ENCODE measurements at places on chromosomes 3 and 15.

DNA sequence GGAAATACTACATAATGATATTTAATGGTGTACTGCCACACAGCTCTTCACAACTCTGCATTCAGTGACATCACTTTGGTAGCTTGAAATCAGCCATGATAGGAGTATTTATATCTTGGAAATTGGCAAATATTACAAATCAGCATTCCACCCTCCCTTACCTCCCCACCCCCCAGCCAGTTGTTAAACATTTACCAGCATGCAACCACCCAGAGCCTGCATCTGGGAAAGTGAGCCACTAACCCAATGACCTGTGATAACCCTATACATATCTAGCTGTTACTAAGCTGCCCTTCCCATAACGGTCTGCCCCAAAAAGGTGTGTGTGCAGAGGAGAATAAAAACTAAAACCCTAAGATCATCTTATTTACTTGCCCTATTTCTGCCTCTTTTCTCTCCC lies 44.6 kb upstream of the SATB1 start:
- no peak for DNase-seq

- DNase-seq, result no peak
These were observed 35.4 kb upstream of the ARHGEF26 start for GRCh38 chr3:154085799-154086198.

DNA sequence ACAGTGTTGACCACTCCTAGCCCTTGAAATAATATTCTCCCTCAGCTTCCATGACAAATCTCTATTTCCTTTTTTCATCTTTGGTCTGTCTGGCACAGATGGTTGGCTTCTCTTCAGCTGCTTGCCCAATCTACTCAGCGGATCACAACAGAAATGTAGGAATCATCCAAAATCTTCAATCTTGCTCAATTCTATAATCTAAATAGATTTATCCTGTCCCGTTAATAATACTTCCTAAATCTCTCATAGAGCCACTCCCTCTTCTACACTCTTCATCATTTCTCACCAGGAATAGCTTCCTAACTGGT lies 3.8 kb downstream of the PEAK1 start:
- no peak for DNase-seq

DNA sequence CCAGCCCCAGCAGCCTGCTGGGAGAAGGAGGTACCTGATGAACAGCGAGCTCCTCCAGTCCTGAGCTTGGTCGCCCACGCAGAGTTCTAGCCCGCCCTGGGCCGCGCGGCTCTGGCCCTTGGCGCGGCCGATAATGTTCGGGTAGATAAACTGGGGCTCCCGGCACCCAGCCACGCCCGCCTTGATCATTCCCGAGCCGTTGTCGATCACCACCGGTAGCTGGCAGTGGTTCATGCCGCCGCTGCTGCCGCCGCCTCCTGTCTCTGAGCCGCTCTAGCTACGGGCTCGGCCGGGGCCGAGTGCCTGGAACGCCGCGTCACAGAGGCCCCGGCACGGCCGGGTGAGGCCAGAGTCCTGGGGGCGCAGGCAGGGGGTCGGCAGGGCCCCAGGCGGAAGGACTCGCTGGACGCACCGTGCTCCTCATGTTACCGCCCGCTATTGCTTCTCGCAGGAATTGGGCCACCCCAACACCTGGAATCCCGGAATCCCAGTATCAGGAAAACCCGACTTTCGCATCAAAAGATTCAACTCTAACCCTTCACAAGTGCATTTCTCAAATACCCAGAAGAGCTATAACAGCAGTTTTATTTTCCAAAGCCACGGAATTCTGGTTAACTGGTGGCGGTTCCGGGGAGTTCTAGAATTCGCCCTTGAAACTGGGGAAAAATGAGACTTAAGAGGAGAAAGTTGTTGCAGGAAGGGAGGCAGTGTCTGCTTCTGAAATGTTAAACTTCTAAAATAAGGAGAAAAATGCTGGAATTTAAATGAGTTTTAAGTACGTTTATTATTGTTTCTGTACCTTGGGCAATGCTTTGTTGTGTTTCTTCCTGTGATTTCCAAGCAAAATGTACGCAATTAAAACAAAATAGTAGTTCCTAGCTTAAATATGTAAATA lies at the start of gene ACTRT3:
Gene ACTRT3, minus strand, starts transcription at position 275 of the 895 bp plus-strand sequence. Its CDS starts 41 bp downstream, at position 234.
- peak; percentile 78 for DNase-seq

- DNase-seq, result no peak
These were observed 74.4 kb upstream of the CTDSPL start for GRCh38 chr3:37787153-37787867.

GRCh38 chr15:73585871-73586654 lies 47.1 kb downstream of the NPTN start:
- DNase-seq, result no peak

GRCh38 chr15:97903971-97904572 lies 56.4 kb upstream of the ARRDC4 start:
- peak; percentile 51 for DNase-seq

GRCh38 chr15:33190539-33190938 lies 4.0 kb downstream of the FMN1 start:
- DNase-seq, result peak; percentile 51
